ENCODE measurements at places on chromosomes 3 and 15.

- no peak for DNase-seq
These were observed 297.7 kb downstream of the LRTM1 start for GRCh38 chr3:54630101-54630623.

DNA sequence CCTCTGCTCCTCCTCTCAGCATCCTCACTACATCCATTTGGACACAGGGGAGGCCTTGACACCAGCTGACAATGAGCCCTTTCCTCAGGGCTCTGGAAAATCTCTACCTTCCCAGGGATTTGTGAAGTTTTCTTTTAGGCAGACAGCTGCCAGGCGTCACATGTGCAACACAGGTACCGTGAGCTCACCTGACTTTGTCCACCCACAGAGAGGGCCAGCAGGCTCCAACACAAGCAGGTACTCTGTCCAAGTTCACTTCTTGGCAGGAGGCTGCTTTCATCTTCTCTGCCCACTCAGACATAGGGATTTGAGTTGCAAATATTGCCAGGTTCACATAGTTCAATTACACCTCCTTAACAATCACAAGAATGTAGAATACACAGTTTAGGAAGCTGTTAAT, 15.3 kb upstream of the MINAR1 start:
- no peak for DNase-seq

- no peak for DNase-seq
These were observed 278.7 kb downstream of the NEK10 start for GRCh38 chr3:27090275-27091041.

DNA sequence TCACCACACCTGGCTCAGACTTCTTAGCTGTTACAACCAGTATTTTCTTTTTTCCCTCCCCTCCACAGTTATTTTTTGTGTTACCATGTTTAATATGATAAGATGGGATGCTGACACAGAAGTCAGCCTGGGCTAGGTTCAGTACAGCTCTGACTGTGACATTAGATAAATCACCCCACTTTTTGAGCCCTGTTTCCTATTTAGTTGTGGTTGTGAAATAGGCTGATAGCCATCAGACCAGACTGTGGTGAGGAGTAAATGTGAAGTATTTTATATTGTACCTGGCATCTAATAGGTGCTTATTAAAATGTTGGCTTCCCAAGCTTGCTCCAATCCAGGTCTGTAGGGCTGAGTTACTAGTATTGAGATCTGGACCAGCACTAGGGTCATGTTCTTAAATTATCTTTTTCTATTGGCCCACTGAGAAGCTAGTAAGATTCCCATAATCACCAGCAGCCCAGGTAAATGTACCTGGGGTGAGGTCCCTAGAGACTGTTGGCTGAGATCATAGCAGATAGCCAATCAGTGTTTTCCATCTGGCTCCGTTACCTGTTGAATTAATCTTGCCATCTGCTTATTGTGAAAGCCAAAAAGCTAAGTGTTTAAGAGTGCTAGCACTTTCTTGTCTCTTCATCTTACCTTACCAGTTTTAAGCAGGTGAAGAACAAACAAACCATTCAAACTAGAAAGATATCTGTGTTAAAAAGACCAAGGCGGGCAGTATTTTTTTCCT, 61.0 kb downstream of the CCK start:
- DNase-seq, result no peak

Measured in activated T-helper 2 cell treated with anti-CD3 and anti-CD28 coated beads, Interferon-gamma antibody, Interleukin-2, Interleukin-4, amounts not matched to agents 10 μg/mL and 5 μg/mL and 100 μg/mL, durations not matched to agents 14 hours and 24 hours and 36 hours (primary cell).